Trophoblast cell (in vitro differentiated cells and primary cell): ENCODE measurements at places on chromosomes 6 and 20.

- H3K4me1 ChIP-seq = no peaks in the 10 kb centered on the region
- no peaks in the 10 kb centered on the region for H3K36me3 ChIP-seq
- no peaks in the 10 kb centered on the region for H3K27me3 ChIP-seq
- H3K4me3 ChIP-seq = no peak overlapping the region
- H3K27ac ChIP-seq = no peak overlapping the region
Observed at GRCh38 chr6:107556082-107556481, 66.2 kb downstream of the SOBP start.

- no peak overlapping the region for H3K4me3 ChIP-seq
- no peaks in the 10 kb centered on the region for H3K4me1 ChIP-seq
- no peaks in the 10 kb centered on the region for H3K27me3 ChIP-seq
- no peak overlapping the region for H3K27ac ChIP-seq
- H3K36me3 ChIP-seq = no peaks in the 10 kb centered on the region
Observed at GRCh38 chr6:51541847-51542246, 545.6 kb downstream of the PKHD1 start.

DNA sequence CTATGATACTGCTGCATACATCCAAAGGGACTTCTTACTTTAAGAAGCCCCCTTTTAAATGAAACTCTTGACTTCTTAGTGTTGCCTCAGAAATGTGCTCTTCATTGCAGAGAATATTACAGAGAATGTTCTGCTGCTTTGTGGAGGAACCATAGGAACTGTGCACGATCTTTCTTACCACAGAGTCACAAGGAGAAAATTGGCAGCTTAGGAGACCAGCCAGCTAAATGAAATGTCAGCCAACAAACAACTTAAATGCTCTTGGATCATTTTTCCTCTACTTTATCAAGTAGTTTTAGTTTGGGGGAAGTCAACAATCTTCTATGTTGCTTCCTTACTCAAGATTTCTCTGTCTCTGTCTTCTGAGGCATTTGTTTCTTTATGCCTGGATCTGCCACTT, 125.9 kb upstream of the MLIP start:
- no peak overlapping the region for H3K4me3 ChIP-seq
- no peaks in the 10 kb centered on the region for H3K36me3 ChIP-seq
- H3K4me1 ChIP-seq = no peaks in the 10 kb centered on the region

GRCh38 chr20:58018590-58018989, 209.9 kb downstream of the ANKRD60 start:
- H3K36me3 ChIP-seq = no peaks in the 10 kb centered on the region
- no peak for DNase-seq
- H3K4me1 ChIP-seq = no peaks in the 10 kb centered on the region
- H3K27ac ChIP-seq = no peak overlapping the region
- H3K27me3 ChIP-seq = no peaks in the 10 kb centered on the region

DNA sequence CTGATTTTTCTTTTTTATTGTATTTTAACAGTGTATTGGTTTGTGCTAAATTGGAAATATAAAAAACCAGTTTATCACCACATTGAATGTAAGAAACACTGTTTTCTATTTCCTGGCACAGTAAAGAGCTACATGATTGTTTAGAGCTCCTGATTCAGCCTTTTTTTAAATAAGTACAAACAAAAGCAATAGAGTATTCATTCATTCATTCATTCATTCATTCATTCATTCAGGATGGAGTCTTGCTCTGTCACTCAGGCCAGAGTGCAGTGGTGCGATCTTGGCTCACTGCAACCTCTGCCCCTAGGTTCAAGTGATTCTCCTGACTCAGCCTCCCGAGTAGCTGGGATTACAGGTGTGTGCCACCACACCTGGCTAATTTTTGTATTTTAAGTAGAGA, 96.8 kb upstream of the SCGN start:
- no peak overlapping the region for H3K4me3 ChIP-seq
- DNase-seq = no peak
- H3K27ac ChIP-seq = no peak overlapping the region

- DNase-seq = peak; percentile 47
- H3K4me3 ChIP-seq = no peak overlapping the region
- no peaks in the 10 kb centered on the region for H3K36me3 ChIP-seq
- H3K4me1 ChIP-seq = peaks cover 2% of the 10 kb centered on the region
- H3K27me3 ChIP-seq = no peaks in the 10 kb centered on the region
Observed at GRCh38 chr20:59949911-59950310, 8.3 kb upstream of the CDH26 start.

DNA sequence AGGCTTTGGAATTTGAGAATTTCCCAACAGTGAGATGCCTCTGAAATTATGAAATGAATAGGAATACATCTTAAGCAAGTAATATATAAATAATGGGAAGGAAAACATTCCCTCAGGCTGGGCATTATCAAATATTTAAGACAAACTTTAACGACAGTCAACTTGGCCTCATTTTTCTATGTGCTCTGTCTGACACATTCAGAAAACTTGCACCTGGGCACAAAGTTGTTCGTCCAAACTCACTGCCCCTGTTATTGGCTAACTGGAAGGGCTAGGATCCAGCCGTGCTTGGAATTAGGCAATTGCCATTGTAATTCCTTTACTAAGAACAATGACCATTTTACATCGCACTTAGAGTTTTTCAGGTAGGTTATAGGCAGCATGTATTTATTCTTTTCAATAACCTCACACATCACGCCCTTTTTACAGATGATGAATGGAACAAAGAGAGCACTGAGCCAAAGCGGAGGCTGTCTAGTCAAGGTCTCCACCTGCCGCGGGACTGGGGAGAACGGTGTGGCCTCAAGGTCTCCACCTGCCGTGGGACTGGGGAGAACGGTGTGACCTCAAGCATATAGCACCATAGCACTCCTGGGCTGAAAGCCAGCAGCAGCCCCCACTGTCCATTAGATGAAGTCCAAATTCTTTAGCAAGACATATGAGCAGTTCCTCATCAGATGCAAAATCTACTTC, 40.7 kb upstream of the FOXQ1 start:
- H3K4me3 ChIP-seq = no peak overlapping the region
- H3K36me3 ChIP-seq = no peaks in the 10 kb centered on the region
- no peaks in the 10 kb centered on the region for H3K27me3 ChIP-seq
- H3K4me1 ChIP-seq = no peaks in the 10 kb centered on the region
- DNase-seq = peak; percentile 6
- H3K27ac ChIP-seq = no peak overlapping the region

GRCh38 chr6:11542863-11543262, 5.3 kb downstream of the TMEM170B start:
- DNase-seq = no peak
- no peak overlapping the region for H3K4me3 ChIP-seq
- H3K4me1 ChIP-seq = no peaks in the 10 kb centered on the region
- H3K27ac ChIP-seq = no peak overlapping the region
- H3K27me3 ChIP-seq = no peaks in the 10 kb centered on the region
- H3K36me3 ChIP-seq = no peaks in the 10 kb centered on the region

DNA sequence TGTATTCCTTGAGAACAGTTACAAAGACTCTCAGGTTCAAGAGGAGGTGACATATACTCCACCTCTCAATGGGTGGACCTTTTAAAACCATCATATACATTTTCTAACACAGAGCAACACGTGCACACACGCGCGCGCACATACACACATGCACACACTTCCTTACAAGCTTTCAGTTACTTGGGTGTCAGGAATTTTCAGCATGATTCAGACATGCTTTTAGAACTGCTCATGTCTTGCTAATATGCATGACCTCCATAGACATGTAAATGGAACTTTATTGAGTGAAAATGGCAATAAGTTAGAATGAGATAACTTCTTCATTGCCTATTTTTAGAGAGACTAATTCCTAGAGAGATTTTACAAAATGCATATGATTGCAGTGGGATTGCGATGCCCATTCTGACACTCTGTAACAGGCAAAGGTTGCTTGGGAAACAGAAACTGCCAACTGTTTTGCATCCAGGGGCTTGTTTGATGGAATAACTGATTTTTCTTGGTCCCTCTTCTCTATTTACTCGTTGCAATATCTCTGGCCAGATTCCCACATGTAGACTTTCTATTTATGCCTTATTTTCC, 531.4 kb upstream of the RNF217 start:
- peak; percentile 63 for DNase-seq
- no peaks in the 10 kb centered on the region for H3K27me3 ChIP-seq
- no peak overlapping the region for H3K4me3 ChIP-seq
- no peaks in the 10 kb centered on the region for H3K36me3 ChIP-seq
- no peak overlapping the region for H3K27ac ChIP-seq
- H3K4me1 ChIP-seq = no peaks in the 10 kb centered on the region

DNA sequence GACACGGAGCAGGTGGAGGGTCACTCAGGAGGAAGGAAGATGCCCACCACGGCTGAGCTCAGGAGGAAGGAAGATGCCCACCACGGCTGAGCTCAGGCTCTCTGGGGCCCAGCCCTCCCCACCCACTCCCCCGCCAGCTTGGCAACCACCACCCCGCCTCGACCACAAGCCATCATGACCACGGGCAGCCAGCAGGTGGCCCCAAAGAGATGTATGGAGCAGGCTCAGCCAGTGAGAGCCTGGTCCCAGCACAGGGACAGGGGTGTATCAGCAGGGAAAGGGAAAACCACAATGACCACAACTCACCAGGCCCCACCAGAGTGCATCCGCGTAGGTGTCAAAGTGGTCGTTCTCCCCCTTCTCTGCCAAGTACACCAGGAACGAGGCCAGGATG, 30.4 kb downstream of the KCNQ2 start:
- H3K36me3 ChIP-seq = no peaks in the 10 kb centered on the region
- peak overlapping the region; percentile 25 for H3K4me3 ChIP-seq
- no peak overlapping the region for H3K27ac ChIP-seq
- H3K27me3 ChIP-seq = no peaks in the 10 kb centered on the region

- no peaks in the 10 kb centered on the region for H3K4me1 ChIP-seq
- no peak overlapping the region for H3K27ac ChIP-seq
- DNase-seq = no peak
- H3K27me3 ChIP-seq = no peaks in the 10 kb centered on the region
- H3K4me3 ChIP-seq = no peak overlapping the region
Observed at GRCh38 chr6:148291876-148292275, 50.8 kb upstream of the SASH1 start.

DNA sequence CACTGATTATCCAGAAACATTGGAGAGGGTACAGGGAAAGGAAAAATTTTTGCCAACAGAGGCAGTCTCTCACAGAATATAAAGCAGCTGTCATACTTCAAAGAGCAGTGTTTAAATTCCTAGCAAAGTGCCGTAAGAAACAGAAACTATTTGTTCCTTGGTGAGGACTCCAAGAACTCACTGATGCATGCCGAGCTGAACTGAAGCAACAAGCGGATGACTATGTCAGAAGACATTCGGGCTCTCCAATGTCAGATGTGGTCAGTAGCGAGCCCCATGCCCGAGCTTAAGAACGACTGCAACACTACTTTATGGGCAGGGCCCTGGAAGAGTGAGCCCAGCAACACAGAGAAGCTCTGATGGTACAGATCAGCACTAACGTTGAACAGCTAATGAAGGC, 54.7 kb downstream of the OR2B6 start:
- H3K4me1 ChIP-seq = no peaks in the 10 kb centered on the region
- no peaks in the 10 kb centered on the region for H3K36me3 ChIP-seq
- H3K27ac ChIP-seq = no peak overlapping the region
- H3K4me3 ChIP-seq = no peak overlapping the region

DNA sequence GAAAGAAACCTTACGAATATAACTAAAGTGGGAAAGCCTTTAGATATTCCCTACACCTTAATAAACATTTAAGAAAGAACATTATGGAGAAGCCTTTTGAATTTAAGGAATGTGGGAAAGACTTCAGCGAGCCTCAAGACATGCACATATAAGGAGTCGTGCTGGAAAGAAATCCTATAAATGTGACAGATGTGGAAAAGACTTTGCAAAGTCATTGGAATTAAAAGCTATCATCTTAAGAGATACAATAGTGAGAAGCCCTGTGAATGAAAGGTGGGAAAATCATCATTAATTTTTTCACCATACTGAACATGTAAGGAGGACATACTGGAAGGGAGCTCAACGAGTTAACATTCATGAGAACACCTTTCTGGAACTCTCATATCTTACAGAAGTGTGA, 650.5 kb upstream of the DEFB115 start:
- H3K4me3 ChIP-seq = no peak overlapping the region
- no peak overlapping the region for H3K27ac ChIP-seq
- no peak for DNase-seq
- no peaks in the 10 kb centered on the region for H3K4me1 ChIP-seq
- no peaks in the 10 kb centered on the region for H3K27me3 ChIP-seq

GRCh38 chr6:30839671-30840070, 44.6 kb upstream of the DDR1 start:
- H3K4me3 ChIP-seq = no peak overlapping the region
- H3K36me3 ChIP-seq = no peaks in the 10 kb centered on the region
- no peak for DNase-seq
- peak overlapping the region; percentile 15 for H3K27ac ChIP-seq
- H3K4me1 ChIP-seq = peaks cover 18% of the 10 kb centered on the region

DNA sequence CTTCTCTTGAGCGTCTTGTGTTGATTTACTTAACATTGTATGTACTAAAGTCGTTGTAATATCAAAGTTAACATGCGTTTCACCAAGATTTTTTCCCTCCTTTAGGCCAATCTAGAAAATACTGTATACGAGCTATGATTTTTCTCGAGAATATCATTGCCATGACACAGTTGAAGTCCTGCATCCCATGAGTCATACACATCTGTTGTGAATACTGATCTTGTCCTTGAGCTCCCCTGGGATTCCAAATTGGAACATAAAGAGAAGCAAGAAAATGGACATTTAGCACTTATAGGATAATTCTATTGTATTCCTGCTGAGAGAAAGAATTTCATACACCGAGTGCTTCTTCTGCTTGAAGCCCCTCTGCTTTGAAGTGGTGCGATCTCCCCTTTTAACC, 109.6 kb downstream of the SLC35B3 start:
- H3K36me3 ChIP-seq = no peaks in the 10 kb centered on the region
- H3K27me3 ChIP-seq = no peaks in the 10 kb centered on the region
- DNase-seq = no peak

DNA sequence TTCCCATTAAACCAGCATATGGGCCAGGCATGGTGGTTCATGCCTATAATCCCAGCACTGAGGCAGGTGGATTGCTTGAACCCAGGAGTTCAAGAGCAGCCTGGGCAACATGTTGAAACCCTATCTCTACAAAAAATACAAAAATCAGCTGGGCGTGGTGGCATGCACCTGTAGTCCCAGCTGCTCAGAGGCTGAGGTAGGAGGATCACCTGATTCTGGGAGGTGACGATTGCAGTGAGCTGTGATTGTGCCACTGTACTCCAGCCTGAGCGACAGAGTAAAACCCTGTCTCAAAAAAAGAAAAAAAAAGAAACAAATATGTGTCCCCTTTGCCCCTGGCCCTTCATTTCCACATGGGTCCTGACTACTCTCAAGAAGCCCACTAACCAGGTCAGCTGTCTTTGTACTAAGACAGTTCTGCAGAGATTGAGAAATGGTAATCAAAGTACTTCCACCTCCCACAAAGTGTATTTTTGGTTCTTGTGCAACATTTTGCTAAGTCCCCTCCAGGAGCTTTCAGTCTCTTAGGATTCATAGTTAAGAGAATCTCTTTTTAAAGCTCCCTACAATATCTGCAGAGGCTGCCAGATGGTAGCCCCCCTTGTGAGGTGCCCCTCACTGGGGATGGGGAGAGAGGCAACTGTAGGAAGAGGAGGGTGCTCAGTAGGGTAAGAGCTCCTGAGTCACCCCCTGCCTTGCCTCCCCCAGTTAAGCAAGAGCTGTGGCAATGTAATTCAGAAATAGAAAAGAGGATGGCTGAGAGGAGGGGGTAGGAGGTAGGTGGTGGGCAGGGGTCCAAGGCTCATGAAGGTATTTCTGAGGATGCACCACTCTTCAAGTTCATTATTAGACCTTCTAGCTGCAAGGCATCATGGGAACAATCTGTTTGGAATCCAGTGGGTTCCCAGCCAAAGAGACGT, 16.5 kb upstream of the WFDC2 start:
- H3K27me3 ChIP-seq = no peaks in the 10 kb centered on the region
- no peak for DNase-seq
- H3K36me3 ChIP-seq = no peaks in the 10 kb centered on the region
- H3K27ac ChIP-seq = no peak overlapping the region
- peaks cover 5% of the 10 kb centered on the region for H3K4me1 ChIP-seq

- no peaks in the 10 kb centered on the region for H3K4me1 ChIP-seq
- no peaks in the 10 kb centered on the region for H3K27me3 ChIP-seq
- H3K27ac ChIP-seq = no peak overlapping the region
- H3K4me3 ChIP-seq = no peak overlapping the region
- H3K36me3 ChIP-seq = no peaks in the 10 kb centered on the region
Observed at GRCh38 chr20:925516-925915, 9.4 kb upstream of the ANGPT4 start.
